Muscle of arm (tissue), 14 donors: ENCODE measurements at places on chromosomes 1 and 21. TPM values are rescaled to one million over a fixed set of nuclear protein-coding genes. Genes with fewer than 3 reads are reported as not detected.
A peak's percentile ranks its signal among the peaks of the same experiment; 100 is the strongest.

LCK gene
- 4.2 TPM for polyA plus RNA-seq

DCST2 gene
- polyA plus RNA-seq: 1.6 TPM

WNT2B gene
- 4.7 TPM for polyA plus RNA-seq

DNA sequence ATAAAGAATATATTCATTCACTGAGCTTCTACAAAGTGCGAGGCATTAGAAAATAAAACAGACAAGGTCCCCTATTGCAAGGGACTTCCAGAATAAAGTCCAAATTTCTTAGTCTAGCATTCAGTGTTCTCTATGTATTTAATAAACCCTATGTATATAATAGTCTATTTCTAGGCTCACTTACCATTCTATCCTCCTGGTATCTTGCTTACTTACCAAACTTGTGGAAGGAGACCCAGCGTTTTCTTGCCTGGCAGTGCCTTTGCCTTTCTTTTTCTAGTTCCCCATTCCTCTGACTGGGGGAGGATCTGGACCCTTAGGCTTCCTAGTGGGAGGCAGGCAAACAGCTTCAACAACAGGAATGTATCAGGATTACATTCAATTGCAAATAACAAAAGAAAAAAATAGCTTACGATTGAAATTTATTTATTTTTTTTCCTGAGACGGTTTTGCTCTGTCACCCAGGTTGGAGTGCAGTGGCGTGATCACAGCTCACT is 690 bp upstream of the RNF19B start:
- DNase-seq: no peak

- DNase-seq: no peak
Measured at GRCh38 chr1:15245593-15246360, 1.2 kb upstream of the FHAD1 start.

DNA sequence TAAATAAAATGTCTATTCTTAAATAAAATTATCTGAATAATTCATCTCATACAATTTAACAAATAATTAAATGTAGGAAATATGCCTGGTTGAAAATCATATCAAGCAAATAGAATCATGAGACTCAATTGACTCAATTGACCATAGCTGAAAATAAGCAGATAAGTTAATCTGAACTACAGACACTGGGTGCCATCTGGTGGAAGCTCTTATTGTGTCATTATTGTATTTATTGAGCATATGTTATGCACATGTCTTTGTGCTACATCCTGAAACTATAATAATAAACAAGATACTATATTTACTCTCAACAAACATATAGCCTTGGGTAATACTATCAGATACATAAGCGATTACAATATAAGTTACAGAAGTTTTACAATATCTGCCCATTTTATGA is 41.0 kb downstream of the BRINP3 start:
- DNase-seq: peak; percentile 14
